ENCODE measurements at places on chromosomes 11 and 22. TPM values are rescaled to one million over a fixed set of nuclear protein-coding genes. Genes with fewer than 3 reads are reported as not detected.

GRCh38 chr11:103637295-103637694 lies 399.1 kb upstream of the DDI1 start:
- H3K4me3 ChIP-seq, result no peak overlapping the region
- peaks cover 31% of the 10 kb centered on the region for H3K4me1 ChIP-seq
- peak; percentile 72 for DNase-seq
- no peaks in the 10 kb centered on the region for H3K36me3 ChIP-seq
- no peaks in the 10 kb centered on the region for H3K27me3 ChIP-seq

DNA sequence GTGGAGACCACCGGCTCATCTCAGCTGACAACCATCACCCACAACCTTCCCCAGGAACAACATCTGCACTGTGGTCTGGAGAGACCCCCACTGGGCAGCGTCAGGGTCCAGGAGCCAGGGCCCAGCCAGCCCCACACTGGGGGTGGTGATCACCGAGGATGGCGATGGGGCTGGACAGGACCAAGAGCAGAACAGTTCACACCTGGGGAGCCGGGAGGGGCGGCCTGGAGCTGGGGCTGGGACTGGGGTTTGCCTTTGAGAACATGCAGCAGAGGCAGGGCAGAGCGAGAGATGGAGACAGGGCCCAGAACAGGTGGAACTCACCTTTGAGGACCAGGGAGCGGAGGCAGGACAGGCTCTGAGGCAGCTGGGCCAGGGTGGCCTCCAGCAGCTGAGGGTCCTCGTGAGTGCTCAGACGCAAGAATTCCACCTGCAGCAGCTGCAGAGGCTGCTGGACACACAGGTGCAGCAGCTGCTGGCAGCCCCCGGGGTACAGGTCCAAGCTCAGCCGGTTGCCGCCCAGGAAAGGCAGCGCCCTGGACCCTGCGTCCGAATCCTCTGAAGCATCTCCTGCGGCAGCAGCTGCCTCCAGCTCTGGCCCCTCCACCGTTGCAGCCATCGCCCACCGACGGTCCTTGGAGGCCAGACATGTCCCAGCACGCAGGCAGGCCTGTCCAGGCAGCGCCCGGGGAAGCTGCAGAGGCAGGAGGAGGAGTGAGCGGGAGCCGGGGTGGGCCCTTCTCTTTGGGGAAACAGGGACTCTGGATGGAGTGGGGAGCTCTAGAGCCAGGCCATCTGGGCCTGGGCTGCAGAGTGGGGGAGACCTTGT lies 1.0 kb downstream of the PIDD1 start:
- no peaks in the 10 kb centered on the region for H3K27me3 ChIP-seq
- H3K27ac ChIP-seq, result no peak overlapping the region
- H3K36me3 ChIP-seq, result no peaks in the 10 kb centered on the region
- DNase-seq, result no peak
- H3K4me1 ChIP-seq, result peaks cover 10% of the 10 kb centered on the region

GRCh38 chr11:68051191-68052136 lies 12.6 kb downstream of the TCIRG1 start:
- DNase-seq, result no peak
- no peaks in the 10 kb centered on the region for H3K36me3 ChIP-seq
- H3K27me3 ChIP-seq, result no peaks in the 10 kb centered on the region
- no peak overlapping the region for H3K27ac ChIP-seq

DNA sequence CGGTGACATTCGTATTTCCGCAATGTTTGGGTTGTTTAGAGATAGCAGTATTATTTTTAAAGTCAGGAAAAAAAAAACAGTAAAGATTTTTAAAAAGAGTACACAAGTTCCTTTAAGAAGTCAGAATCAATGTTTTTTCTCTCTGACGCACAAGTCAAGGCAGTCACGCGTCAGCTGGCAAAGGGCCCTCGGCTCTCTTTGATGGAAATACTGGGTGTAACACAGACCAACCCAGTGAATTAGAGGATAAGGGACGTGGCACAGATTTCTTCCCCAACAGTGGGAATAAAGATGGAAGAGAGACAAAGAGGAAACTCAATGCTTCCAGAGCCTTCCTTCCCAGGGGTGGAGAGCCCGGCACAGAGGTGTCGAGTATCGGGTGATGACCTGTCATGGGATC lies 13.4 kb downstream of the ASCC2 start:
- H3K27me3 ChIP-seq, result no peaks in the 10 kb centered on the region
- H3K4me1 ChIP-seq, result peaks cover 13% of the 10 kb centered on the region
- DNase-seq, result no peak
- H3K27ac ChIP-seq, result no peak overlapping the region

The ART1 gene
- total RNA-seq, result not detected

DNA sequence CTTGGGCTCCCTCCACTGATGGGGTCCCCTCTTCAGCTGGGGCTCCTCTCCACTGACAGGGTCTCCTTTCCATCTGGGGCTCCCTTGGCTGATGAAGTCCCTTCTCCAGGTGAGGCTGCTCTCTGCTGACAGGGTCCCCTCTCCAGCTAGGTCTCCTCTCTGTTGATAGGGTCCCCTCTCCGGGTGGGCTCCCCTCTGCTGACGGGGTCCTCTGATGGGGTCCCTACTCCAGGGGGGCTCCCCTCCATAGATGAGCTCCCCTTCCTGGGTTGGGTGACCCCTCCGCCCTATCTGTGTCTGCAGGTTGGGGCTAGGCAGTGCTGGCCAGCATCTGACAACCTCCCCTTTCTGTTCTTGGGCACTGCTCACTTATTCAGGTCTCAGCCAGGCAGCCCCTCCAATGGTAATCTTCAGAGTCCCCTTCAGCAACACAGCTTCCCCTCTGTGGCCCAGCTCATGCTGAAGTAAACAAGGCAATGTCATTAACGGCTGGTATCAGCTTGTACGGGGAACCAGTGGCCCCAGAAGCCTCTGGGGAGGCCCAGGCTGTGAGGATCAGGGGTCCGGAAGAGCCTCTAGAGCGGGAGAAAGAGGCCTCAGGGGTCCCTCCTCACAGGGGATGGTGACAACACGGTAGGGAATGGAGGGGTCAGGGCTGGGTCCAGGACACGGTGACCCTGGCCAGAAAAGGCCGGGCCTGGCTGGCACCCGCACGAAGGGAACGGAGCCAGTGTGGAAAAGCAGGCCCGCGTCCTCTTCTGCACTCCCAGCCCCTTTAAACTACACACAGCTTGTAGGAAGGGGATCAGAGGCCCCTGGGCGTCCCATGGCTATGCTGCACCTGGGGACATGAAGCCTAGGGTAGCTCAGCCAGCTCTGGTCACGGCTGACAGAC lies 9.6 kb upstream of the CD81 start:
- H3K27me3 ChIP-seq, result no peaks in the 10 kb centered on the region
- no peaks in the 10 kb centered on the region for H3K36me3 ChIP-seq
- no peaks in the 10 kb centered on the region for H3K4me1 ChIP-seq
- H3K27ac ChIP-seq, result no peak overlapping the region

DNA sequence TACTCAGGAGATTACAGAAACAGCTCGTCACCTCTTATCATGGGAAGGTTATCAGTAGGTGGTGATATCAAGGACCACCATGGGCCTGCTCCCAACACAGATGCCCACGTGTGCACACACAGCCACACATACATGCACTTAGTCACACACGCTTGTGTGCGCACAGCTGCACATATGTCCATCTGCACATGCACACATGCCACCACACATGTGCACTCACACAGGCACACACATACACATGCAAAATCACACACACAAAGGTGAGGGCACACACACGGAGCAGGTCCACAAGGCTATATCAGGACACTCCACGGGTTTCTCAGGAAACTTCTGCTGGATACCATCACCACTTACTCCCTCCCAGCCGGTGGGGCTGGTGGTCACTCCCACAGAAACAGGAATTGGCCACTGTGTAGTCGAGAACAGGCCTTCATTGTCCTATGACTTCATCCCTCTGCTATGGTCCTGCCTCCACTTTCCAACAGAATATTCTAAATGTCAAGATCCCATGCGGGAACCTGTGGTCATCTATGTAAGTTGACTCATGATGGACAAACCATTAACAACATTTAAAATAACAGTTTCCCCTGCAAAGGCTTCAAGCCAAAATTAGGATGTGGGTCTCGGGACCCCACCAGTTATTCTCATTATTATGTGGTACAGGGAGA lies 2.2 kb downstream of the C11orf24 start:
- peak; percentile 93 for DNase-seq
- H3K27me3 ChIP-seq, result no peaks in the 10 kb centered on the region
- peak overlapping the region; percentile 91 for H3K4me3 ChIP-seq

GRCh38 chr22:39308614-39309363 lies 10.6 kb downstream of the RPL3 start:
- H3K4me3 ChIP-seq, result peak overlapping the region; percentile 57
- no peaks in the 10 kb centered on the region for H3K27me3 ChIP-seq

DNA sequence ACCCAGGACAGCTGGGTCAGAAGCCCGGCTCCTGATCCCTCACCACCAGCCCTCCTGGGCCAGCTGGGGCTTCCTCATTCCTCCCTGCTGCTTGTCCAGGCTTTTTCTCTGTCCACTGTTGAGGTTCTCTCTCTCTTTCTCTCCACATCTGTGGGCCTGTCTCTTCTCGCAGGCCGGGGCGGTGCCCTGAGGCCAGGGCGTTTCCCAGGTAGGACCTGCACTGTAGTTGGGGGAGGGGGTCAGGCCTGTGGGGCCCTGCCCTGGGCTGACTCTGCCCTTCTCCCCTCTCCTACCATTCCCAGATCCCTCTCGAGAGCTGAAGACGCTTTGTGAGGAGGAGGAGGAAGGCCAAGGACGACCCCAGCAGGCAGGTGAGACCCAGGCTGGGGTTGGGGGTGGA lies 4.9 kb downstream of the EHBP1L1 start:
- H3K27ac ChIP-seq, result no peak overlapping the region
- H3K4me3 ChIP-seq, result no peak overlapping the region
- no peak for DNase-seq
- no peaks in the 10 kb centered on the region for H3K27me3 ChIP-seq

- peaks cover 47% of the 10 kb centered on the region for H3K4me1 ChIP-seq
- DNase-seq, result peak; percentile 96
- H3K27ac ChIP-seq, result peak overlapping the region; percentile 62
Measured at GRCh38 chr11:65274735-65275682, 13.2 kb downstream of the POLA2 start.

DNA sequence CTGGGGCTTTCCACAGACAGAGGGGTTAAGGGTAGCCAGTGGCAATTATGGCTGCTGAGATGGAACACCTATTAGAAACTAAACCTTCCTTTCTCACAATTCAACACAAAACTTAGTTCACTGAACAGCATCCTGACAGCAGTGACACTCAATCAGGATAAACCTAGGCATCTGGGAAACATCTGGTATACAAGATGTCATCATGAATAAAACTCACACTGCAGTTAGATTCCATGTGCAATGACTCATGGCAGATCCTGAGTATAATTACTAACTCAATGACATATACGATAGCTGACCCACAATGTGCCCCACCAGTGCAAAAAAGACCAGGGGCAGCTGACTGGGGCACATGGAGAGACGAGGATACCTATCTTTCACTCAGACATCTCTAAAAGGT lies 17.7 kb downstream of the RBFOX2 start:
- H3K4me1 ChIP-seq, result peaks cover 58% of the 10 kb centered on the region

GRCh38 chr11:66886671-66887221 lies 29.9 kb downstream of the LRFN4 start:
- H3K4me1 ChIP-seq, result peaks cover 20% of the 10 kb centered on the region
- H3K27ac ChIP-seq, result no peak overlapping the region
- DNase-seq, result peak; percentile 41
- no peaks in the 10 kb centered on the region for H3K36me3 ChIP-seq

GRCh38 chr22:30260276-30260675 lies 6.4 kb downstream of the OSM start:
- no peaks in the 10 kb centered on the region for H3K36me3 ChIP-seq
- peaks cover 4% of the 10 kb centered on the region for H3K4me1 ChIP-seq
- DNase-seq, result no peak

The CDC42EP1 gene
- total RNA-seq, result 59.7 TPM

- H3K27ac ChIP-seq, result no peak overlapping the region
- H3K27me3 ChIP-seq, result no peaks in the 10 kb centered on the region
- no peaks in the 10 kb centered on the region for H3K36me3 ChIP-seq
- peaks cover 32% of the 10 kb centered on the region for H3K4me1 ChIP-seq
- no peak for DNase-seq
Measured at GRCh38 chr11:12794576-12795230, 120.5 kb downstream of the TEAD1 start.

All from GM23248 (cell line).